Osteocyte (in vitro differentiated cells): ENCODE measurements at places on chromosomes 6 and 20.

- H3K27me3 ChIP-seq, result no peaks in the 10 kb centered on the region
- H3K4me1 ChIP-seq, result peaks cover 8% of the 10 kb centered on the region
- no peak overlapping the region for H3K27ac ChIP-seq
- no peak for DNase-seq
- no peaks in the 10 kb centered on the region for H3K36me3 ChIP-seq
Measured at GRCh38 chr6:45086360-45087084, 241.6 kb upstream of the RUNX2 start.

DNA sequence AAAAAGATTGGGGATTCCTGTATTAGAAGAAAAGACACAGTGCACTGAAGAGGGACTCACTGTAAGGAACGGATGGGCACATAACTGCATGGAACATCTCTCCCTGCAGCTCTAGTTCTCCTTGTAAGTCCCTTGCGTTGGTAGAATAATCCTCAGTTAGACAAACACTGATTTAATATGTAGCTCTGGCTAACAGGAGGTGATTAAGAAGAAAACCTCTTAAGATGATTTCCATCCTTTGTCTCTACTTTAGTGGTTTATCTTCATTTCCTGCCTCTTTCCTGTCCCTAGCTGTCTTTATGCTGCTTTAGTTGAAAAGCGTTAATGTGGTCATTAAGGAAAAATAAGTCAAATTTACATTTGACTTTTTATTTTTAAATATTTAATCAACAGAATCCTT lies 86.6 kb downstream of the SLC16A10 start:
- H3K27me3 ChIP-seq, result peaks cover 47% of the 10 kb centered on the region
- no peaks in the 10 kb centered on the region for H3K36me3 ChIP-seq
- no peak overlapping the region for H3K27ac ChIP-seq
- H3K4me3 ChIP-seq, result no peak overlapping the region
- no peaks in the 10 kb centered on the region for H3K4me1 ChIP-seq

- H3K27me3 ChIP-seq, result peaks cover 5% of the 10 kb centered on the region
- H3K36me3 ChIP-seq, result no peaks in the 10 kb centered on the region
- peaks cover 13% of the 10 kb centered on the region for H3K4me1 ChIP-seq
- DNase-seq, result no peak
Measured at GRCh38 chr20:51494241-51495110, 48.0 kb downstream of the NFATC2 start.

GRCh38 chr6:72363844-72364740 lies 257.8 kb upstream of the KCNQ5 start:
- no peaks in the 10 kb centered on the region for H3K36me3 ChIP-seq
- no peak overlapping the region for H3K4me3 ChIP-seq
- peak overlapping the region; percentile 43 for H3K27ac ChIP-seq
- H3K27me3 ChIP-seq, result no peaks in the 10 kb centered on the region
- H3K4me1 ChIP-seq, result peaks cover 33% of the 10 kb centered on the region

GRCh38 chr6:163565140-163565539 lies 150.6 kb downstream of the QKI start:
- peaks cover 23% of the 10 kb centered on the region for H3K4me1 ChIP-seq
- no peak for DNase-seq
- peak overlapping the region; percentile 23 for H3K27ac ChIP-seq
- no peaks in the 10 kb centered on the region for H3K27me3 ChIP-seq

DNA sequence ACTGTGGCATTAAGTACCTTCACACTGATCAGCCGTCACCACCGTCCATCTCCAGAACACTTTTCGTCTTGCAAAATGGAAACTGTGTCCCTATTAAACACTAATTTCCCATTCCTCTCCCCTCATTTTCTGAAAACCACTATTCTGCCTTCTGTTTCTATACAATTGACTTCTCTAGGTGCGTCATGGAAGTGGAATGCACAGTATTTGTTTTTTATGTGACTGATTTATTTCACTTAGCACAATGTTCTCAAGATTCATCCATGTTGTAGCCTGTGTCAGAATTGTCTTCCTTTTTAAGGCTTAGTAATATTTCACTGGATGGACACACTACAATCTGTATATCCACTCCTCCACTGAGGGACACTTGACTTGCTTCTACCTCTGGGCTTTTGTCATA lies 53.8 kb upstream of the PDE10A start:
- DNase-seq, result no peak
- no peak overlapping the region for H3K4me3 ChIP-seq
- no peaks in the 10 kb centered on the region for H3K36me3 ChIP-seq
- H3K27me3 ChIP-seq, result peaks cover 13% of the 10 kb centered on the region

GRCh38 chr20:16124911-16125776 lies 448.1 kb downstream of the KIF16B start:
- H3K27ac ChIP-seq, result no peak overlapping the region
- no peak for DNase-seq
- H3K36me3 ChIP-seq, result no peaks in the 10 kb centered on the region
- no peaks in the 10 kb centered on the region for H3K4me1 ChIP-seq

DNA sequence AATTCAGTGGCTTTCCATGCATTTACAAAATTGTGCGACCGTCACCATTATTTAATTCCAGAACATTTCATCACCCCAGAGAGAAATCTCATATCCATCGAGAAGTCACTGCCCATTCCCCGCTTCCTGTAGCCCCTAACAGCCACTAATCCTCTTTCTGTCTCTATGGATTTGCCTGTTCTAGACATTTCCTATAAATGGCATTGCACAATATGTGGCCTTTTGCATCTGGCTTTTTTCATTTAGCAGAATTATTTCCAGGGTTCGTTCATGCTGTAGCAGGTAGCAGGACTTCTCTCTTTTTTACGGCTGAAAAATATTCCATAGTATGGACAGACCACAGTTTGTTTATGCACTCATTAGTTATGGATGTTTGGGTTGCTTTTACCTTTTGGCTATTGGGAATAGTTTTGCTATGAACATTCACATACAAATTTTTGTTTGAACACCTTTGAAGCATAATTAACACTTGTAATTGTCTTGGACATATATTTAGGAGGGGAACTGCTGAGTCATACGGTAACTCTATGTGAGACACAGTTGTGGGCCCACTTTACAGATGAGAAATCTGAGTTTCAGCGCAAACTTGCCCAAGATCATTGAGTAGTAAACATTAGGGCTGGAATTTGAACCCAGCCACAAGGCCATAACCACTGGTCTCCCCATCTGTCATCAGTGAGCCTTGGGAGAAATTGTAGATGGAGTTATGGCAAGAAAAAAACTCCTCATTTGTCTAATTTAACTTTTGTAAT lies 126.9 kb downstream of the BMP7 start:
- no peaks in the 10 kb centered on the region for H3K4me1 ChIP-seq
- H3K27me3 ChIP-seq, result peaks cover 33% of the 10 kb centered on the region
- H3K36me3 ChIP-seq, result no peaks in the 10 kb centered on the region
- H3K4me3 ChIP-seq, result no peak overlapping the region
- no peak for DNase-seq

- no peaks in the 10 kb centered on the region for H3K27me3 ChIP-seq
- H3K4me1 ChIP-seq, result peaks cover 32% of the 10 kb centered on the region
- H3K36me3 ChIP-seq, result peaks cover 10% of the 10 kb centered on the region
- H3K4me3 ChIP-seq, result no peak overlapping the region
- peak overlapping the region; percentile 71 for H3K27ac ChIP-seq
Measured at GRCh38 chr6:43578748-43579147, 2.8 kb downstream of the POLH start.

- no peak for DNase-seq
- no peak overlapping the region for H3K4me3 ChIP-seq
- H3K36me3 ChIP-seq, result peaks cover 29% of the 10 kb centered on the region
Measured at GRCh38 chr6:74720923-74721322, 484.9 kb downstream of the COL12A1 start.

DNA sequence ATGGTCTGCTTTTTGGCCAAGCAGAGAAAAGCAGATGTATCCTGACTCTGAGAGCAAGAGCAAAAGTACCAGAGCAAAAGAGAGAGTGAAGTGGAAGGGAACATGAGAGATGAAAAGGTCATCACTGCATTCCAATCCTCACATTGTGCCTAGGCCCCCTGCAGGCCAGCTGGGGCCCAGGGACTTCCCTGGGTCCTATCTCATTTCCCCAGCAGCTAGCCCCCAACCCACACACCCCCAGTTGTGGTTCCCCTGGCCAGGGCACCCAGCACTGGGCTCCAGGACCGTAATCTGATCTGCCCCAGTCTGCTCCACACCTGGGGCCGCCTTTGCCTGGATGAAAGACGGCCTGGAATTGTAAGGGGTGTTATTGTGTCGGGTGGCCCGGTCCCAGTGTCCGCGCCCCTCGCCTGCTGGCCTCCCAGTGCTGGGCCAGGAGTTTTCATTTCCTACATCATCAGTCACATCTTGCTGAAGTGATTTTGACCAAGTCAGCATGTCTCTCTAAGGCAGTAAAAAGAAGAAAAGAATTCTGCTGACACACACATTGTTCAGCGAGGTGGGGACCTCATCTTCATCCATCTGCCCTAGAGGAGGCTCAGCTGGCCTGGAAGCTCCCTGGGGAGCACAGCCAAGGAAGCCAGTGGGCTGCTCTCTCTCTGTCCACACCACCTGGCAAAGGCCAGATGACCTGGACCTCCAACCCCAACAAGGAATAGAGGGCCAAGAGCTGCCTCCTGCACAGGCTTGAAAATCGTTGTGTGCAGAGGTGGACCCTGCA lies 4.0 kb upstream of the BMP7 start:
- H3K36me3 ChIP-seq, result no peaks in the 10 kb centered on the region
- peaks cover 75% of the 10 kb centered on the region for H3K27me3 ChIP-seq
- no peak overlapping the region for H3K27ac ChIP-seq
- no peak overlapping the region for H3K4me3 ChIP-seq

- no peak for DNase-seq
- H3K27me3 ChIP-seq, result no peaks in the 10 kb centered on the region
- H3K27ac ChIP-seq, result no peak overlapping the region
Measured at GRCh38 chr6:99181174-99181573, 168.3 kb downstream of the FAXC start.

- no peaks in the 10 kb centered on the region for H3K36me3 ChIP-seq
- no peak overlapping the region for H3K4me3 ChIP-seq
- no peak overlapping the region for H3K27ac ChIP-seq
- DNase-seq, result no peak
- peaks cover 19% of the 10 kb centered on the region for H3K27me3 ChIP-seq
Measured at GRCh38 chr6:84269947-84270733, 42.7 kb upstream of the CEP162 start.

GRCh38 chr6:26216886-26217713 lies 129.9 kb downstream of the HFE start:
- H3K4me3 ChIP-seq, result no peak overlapping the region
- H3K27ac ChIP-seq, result no peak overlapping the region
- no peaks in the 10 kb centered on the region for H3K27me3 ChIP-seq
- H3K36me3 ChIP-seq, result no peaks in the 10 kb centered on the region
- no peaks in the 10 kb centered on the region for H3K4me1 ChIP-seq
- DNase-seq, result peak; percentile 95

DNA sequence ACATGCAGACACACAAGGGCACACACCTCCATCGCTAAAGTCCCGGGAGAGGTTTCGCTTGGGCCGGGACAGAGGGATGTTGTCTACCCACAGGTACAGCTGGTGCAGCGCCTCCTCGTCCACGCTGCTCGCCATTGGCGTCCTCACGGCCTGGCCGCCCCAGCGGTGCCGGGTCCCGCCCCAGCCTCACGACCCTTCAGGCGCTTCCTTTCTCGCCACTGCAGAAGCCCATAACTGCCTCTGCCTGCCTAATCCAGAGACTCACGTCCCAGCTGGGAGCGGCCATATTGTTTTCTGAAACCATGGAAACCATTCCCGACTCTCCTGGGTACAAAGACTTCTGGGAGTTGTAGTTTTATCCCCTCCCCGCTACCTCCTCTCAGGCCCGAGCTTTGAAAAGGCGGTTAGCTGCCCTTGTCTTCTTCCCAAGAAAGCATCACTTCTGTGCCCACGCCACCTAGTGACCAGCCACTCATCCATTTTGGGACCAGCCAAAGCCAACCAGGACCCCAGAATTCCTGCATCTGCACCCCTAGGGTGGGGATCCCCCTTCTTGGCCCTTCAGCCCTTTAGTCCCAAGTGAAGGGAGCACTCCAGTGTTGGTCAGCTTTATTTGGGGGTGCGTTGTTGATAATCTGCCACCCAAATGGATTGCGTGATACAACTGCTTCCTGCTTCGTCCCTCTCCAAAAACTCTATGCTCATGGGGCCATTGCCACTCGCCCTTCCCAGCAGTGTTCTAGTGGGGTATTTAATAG lies at the start of gene SPEF1:
Gene SPEF1, minus strand, starts transcription at position 296 of the 758 bp plus-strand sequence. Its CDS starts 161 bp downstream, at position 135.
- H3K4me3 ChIP-seq, result peak within 1 kb of the TSS; percentile 65
- DNase-seq, result peak; percentile 91
- no peaks in the 10 kb centered on the region for H3K27me3 ChIP-seq
- H3K27ac ChIP-seq, result peak within 1 kb of the TSS; percentile 79
- H3K4me1 ChIP-seq, result peaks cover 43% of the 10 kb centered on the region
- H3K36me3 ChIP-seq, result peaks cover 2% of the 10 kb centered on the region

- DNase-seq, result no peak
- no peak overlapping the region for H3K27ac ChIP-seq
Measured at GRCh38 chr6:90910893-90911292, 324.0 kb upstream of the MAP3K7 start.

DNA sequence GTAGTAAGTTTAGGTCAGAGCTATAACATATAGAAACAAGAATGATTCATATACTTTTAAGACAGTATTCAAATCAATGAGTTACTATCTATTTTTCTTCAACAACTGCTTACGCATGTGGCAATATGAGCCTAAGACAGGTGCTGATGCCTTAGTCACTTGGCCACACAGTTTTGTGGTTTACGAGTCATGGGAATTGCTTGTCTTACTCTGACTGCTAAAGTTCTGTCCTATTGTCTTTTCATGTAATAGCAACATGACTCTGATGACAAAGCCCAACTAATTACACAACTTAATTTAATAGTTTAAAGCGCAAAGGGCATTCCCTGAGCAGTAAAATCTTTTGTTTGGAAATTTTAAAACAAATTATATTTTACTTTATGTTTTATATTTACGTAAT lies 159.3 kb upstream of the CENPW start:
- H3K27me3 ChIP-seq, result peaks cover 9% of the 10 kb centered on the region
- H3K36me3 ChIP-seq, result peaks cover 2% of the 10 kb centered on the region
- H3K27ac ChIP-seq, result no peak overlapping the region
- no peak overlapping the region for H3K4me3 ChIP-seq
- H3K4me1 ChIP-seq, result no peaks in the 10 kb centered on the region
- no peak for DNase-seq

DNA sequence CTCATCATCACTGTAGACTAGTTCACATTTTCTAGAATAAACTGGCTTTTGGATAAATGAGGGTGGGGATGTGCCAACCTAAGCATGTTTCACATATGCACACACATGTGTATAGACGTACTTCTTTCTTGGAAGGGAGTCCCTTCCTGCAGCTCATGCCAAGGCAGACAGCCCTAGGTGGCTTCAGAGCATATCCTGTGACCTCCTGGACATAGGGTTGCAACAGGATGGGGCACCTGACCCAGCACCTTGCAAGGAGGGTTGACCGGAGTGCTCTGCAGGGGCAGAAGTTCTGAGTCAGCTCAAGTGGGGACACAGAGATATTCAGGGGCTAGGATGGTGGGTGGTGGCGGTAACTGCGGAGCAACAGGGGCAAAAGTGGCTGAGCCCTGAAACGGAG lies 68.6 kb upstream of the RALGAPA2 start:
- no peak for DNase-seq
- no peaks in the 10 kb centered on the region for H3K4me1 ChIP-seq
- H3K36me3 ChIP-seq, result no peaks in the 10 kb centered on the region
- H3K4me3 ChIP-seq, result no peak overlapping the region
- H3K27ac ChIP-seq, result no peak overlapping the region
